Neural progenitor cell (in vitro differentiated cells): ENCODE measurements at places on chromosomes 12 and 14. TPM values are rescaled to one million over a fixed set of nuclear protein-coding genes. Genes with fewer than 3 reads are reported as not detected.

GRCh38 chr12:25151476-25151875, 43.5 kb downstream of the DNAI7 start:
- no peaks in the 10 kb centered on the region for H3K4me1 ChIP-seq
- H3K4me3 ChIP-seq = no peak overlapping the region
- peak; percentile 4 for DNase-seq
- no peaks in the 10 kb centered on the region for H3K27me3 ChIP-seq
- H3K36me3 ChIP-seq = no peaks in the 10 kb centered on the region

- DNase-seq = no peak
- no peaks in the 10 kb centered on the region for H3K36me3 ChIP-seq
- H3K27me3 ChIP-seq = peaks cover 28% of the 10 kb centered on the region
Observed at GRCh38 chr12:85036733-85037132, 582 bp downstream of the LRRIQ1 start.

The KRT85 gene
- total RNA-seq = not detected in 2 replicates

The TAS2R9 gene
- not detected in 2 replicates for total RNA-seq

The DHRS2 gene
- total RNA-seq = 0.59 and 2.8 TPM in 2 replicates

DNA sequence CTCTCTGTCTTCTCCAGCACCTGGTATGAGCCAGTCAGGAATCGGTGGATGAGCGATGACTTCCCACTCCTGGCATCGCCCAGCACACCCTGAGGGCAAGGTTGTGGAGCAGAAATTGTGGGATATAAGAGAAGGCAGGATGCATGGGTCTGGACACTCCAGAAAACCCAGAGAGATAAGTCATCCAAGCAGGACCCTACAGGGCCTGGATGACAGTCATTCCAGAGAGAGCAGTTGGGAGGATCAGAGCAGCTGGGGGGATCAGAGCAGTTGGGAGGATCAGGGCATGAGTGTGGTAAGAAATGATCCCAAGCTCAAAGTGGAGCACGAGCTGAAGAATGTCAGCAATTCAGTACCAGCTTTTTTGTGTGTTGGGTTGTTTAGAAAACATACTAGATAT, 4.0 kb downstream of the AGAP2 start:
- H3K36me3 ChIP-seq = no peaks in the 10 kb centered on the region
- peaks cover 100% of the 10 kb centered on the region for H3K27me3 ChIP-seq
- peaks cover 16% of the 10 kb centered on the region for H3K4me1 ChIP-seq
- H3K27ac ChIP-seq = no peak overlapping the region
- no peak for DNase-seq
- H3K4me3 ChIP-seq = no peak overlapping the region

The MSI1 gene
- total RNA-seq = 40.2 and 48.6 TPM in 2 replicates

DNA sequence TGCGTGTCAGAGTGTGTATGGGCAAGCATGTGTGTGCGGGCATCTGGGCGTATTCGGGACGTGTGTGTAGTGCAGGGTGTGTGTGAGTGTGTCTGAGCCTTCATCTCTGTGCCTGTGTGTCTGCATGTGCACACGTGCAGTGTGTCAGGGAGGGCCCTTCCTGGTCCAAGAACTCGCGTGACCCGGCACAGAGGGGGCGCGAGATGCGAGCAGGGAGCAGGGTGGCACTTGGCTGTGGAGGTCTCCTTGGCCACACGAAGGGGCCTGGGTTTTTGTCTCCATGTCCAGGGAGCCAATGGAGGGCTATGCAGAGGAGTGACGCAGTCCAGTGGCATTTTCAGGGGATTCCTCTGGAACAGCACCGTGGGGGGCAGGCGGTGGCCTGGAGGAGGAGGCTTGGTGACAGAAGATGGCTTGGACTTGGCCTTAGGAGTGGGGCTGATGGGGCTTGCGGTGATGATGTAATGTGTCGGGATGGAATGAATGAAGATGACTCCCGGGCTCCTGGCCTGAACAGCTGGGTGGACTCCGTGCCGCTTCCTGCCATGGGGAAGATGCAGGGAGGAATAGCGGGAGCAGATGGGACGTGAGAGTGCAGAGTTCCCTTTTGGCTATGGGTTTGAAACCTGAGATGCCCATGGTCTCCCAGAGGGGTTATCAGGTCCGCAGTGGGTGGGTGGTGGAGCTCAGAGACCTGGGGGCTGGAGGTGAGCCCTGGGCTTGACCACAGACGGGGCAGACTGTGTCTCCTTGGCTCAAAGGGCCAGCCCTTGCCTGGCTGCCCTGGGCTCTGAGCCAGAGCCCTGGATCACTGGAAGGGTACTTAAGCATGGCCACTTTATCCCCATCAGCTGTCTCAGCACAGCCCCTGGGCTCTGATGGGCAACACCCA, 208.3 kb downstream of the PHETA1 start:
- DNase-seq = no peak
- H3K4me1 ChIP-seq = no peaks in the 10 kb centered on the region
- H3K36me3 ChIP-seq = no peaks in the 10 kb centered on the region
- no peak overlapping the region for H3K4me3 ChIP-seq
- no peaks in the 10 kb centered on the region for H3K27me3 ChIP-seq
- no peak overlapping the region for H3K27ac ChIP-seq

The SERPINA10 gene
- total RNA-seq = not detected in 2 replicates

DNA sequence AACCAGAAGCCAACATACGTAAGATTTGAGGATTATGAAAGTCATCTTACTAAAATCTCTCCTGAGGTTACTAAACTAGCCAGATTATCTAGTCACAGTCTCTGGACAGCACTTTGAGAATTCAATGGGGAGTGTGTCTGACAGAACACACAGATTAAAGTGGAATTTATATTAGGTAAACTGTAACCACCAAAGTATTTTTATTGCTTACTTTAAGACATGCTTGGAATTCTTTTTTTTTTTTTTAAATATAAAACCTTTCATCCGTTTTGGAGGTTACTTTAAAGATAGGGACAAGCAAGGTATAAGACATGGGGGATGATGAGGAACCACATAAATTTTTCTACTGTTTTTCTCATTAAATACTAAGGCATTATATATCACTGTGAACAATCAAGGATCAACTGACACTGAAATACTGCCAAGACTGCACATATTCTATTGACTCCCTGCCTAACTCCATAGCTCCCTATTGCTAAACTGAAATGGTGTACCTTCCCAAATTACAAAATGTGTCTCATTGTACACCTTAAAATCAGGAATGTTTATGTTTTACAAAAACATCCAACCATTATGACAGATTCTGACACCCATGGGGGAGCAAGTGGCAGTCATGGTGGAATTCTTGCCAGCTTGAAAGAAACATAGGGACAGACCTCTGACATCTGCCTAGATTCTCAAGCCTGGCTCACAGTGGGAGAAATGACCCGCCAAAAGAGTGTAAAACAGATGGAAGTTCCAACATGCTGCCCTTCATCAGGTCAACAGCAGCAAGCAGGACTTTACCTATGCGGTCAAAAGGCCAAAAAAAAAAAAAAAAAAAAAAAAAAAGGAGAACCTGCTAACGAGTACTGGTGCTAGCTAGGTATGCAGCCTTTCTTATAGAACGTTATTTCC, 239.3 kb downstream of the MED13L start:
- no peak overlapping the region for H3K4me3 ChIP-seq
- H3K27ac ChIP-seq = no peak overlapping the region
- H3K27me3 ChIP-seq = no peaks in the 10 kb centered on the region
- no peaks in the 10 kb centered on the region for H3K4me1 ChIP-seq
- DNase-seq = no peak

DNA sequence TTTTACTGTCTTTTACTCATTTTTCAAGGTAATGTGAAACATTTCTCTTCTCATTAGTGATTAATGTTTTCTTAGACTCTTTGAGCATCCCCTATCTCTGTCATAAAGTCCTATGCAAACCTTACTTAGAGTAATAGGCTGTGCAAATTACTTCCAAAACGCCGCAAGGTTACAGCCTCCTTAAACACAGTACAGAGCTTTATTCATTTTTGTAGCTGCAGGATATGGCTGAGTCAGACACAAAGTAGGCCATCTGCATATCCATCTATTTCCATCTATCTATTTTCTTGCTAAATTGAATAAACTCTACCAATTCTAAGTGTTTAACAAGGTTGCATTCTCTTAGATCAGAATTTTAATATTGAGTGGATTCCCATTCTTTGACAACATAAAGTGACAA, 335.6 kb upstream of the SLC16A7 start:
- H3K36me3 ChIP-seq = no peaks in the 10 kb centered on the region
- no peak for DNase-seq
- no peaks in the 10 kb centered on the region for H3K4me1 ChIP-seq
- H3K27ac ChIP-seq = no peak overlapping the region
- no peak overlapping the region for H3K4me3 ChIP-seq

DNA sequence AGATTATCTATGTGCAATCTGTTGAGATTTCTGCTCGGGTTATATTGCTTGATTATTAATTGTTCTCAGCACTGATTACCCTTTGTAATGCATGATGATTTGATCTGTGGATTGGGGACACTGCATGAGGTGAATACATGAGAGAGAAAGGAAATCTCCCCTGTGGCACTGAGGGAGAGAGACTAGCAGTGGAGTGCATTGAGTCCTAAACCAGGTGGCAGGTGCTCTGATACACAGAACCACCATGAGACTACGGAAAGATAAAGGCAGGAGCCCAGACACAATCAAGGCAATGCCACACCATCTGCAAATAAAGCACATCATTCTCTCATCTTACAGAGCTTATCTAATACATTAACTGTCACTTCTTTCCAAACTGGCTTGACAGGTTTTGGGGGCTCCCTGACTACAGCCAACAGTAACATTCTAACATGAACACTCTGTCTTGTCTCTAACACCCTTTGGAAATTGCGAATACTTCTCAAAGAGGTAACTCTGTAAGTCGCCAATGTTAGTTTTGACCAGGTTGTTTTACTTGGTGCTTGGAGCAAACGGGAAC, 37.6 kb upstream of the TSPAN8 start:
- no peak for DNase-seq
- no peak overlapping the region for H3K4me3 ChIP-seq
- H3K27me3 ChIP-seq = no peaks in the 10 kb centered on the region
- H3K4me1 ChIP-seq = peaks cover 42% of the 10 kb centered on the region

GRCh38 chr12:100753837-100754236, 40.7 kb upstream of the ANO4 start:
- no peak overlapping the region for H3K27ac ChIP-seq
- DNase-seq = no peak
- H3K4me3 ChIP-seq = no peak overlapping the region
- H3K27me3 ChIP-seq = no peaks in the 10 kb centered on the region
- no peaks in the 10 kb centered on the region for H3K36me3 ChIP-seq

GRCh38 chr14:64732536-64733120, 28.4 kb downstream of the PLEKHG3 start:
- H3K4me3 ChIP-seq = no peak overlapping the region
- DNase-seq = no peak
- H3K4me1 ChIP-seq = peaks cover 20% of the 10 kb centered on the region
- H3K27me3 ChIP-seq = no peaks in the 10 kb centered on the region

The KLRD1 gene
- total RNA-seq = 0.06 TPM in 2 replicates

The PTGER2 gene
- total RNA-seq = not detected in 2 replicates

DNA sequence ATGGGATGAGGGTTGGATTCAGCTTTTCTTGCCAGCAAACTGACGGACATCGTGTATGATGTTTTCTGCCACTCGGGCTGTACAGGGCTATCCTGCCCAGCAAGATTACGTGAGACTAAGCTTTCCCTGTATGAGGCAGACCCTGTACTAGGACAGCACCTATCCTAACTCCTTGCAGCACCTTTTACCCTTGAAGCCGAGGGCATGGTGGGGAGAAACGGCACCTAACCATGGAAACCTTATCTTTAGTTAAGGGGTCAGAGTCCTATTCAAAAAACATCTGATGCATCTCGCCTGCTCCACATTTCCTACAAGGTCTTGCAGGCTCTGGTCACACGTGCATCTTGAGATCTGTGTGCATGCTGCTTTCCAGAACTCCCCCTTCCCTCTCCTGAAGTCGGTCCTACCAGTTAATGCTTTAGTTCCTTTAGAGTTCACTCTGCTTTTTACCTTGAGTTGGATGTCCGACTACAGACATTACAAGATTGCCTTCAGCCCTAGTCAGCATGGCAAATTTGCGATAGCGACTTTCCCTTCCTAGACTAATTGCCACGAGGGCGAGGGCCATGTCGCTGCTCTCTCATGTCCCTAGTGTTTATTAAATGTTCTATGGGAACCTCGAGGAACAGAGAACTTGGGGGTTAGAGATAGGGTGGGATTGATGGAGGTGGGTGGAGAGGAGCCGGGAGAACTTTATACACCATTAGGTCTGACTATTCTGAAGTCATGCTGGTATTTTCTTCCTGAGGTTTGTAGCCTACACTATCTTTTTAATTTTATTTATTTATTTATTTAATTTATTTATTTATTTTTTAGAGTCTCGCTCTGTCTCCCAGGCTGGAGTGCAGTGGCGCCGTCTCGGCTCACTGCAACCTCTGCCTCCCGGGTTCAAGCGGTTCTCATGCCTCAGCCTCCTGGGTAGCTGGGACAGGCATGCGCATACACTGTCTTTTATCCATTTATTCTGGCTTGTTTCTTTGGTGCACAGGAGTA, 6.6 kb downstream of the RAN start:
- H3K36me3 ChIP-seq = peaks cover 29% of the 10 kb centered on the region
- peaks cover 14% of the 10 kb centered on the region for H3K4me1 ChIP-seq
- peak overlapping the region; percentile 21 for H3K27ac ChIP-seq
- H3K4me3 ChIP-seq = no peak overlapping the region
- no peak for DNase-seq
- H3K27me3 ChIP-seq = no peaks in the 10 kb centered on the region

The TEX52 gene
- not detected in 2 replicates for total RNA-seq

- no peak overlapping the region for H3K4me3 ChIP-seq
- H3K4me1 ChIP-seq = peaks cover 32% of the 10 kb centered on the region
- no peaks in the 10 kb centered on the region for H3K36me3 ChIP-seq
Observed at GRCh38 chr12:104748356-104748755, 209.7 kb downstream of the SLC41A2 start.

The DLGAP5 gene
- 191 and 313 TPM in 2 replicates for total RNA-seq

DNA sequence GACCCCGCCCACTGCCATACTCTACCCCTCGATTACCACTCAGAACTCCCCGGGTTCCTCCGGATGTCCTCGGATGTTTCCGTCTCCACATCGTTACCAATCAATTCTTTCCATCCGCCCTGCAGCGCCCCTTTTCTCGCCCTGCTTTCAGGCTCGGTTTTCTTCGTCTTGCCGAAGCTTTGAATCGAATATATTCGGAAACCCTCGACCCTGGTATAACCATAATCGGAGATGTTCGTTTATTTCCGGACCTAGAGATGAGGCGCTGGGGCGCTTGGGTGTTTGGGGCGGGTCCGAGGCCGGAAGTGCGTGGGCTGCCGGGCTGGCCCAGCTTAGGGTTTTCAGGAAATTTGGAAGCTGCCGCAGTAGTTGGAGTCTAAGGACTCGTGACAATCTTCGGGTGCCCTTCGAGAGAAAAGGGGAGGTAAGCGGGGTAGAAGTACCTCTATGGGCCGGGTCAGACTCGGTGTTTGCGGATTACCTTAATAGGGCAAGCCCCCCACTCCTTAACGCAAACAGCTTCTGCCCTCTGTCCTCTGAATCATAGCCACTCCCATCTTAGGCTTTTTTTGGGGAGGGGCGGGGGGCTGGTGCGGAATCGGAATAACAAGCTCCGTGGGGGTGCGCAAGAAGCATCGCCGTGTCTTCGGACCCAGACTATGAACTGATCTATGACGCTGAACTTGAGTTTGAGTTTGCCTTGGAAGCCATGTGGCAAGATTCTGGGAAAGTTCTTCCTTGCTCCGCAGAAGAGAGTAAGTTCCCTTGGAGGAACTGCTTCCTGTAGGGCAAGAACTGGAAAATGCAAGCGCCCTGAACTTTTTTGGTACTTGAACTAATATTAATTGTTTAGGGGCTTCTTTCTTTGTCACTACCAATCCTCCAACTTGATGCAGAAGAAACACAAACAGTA, at the start of gene C14orf119:
TSS of gene C14orf119 (plus strand) at position 310 of the 913 bp plus-strand sequence. CDS start 2,154 bp downstream, outside the sequence.
- H3K27me3 ChIP-seq = no peaks in the 10 kb centered on the region
- H3K27ac ChIP-seq = peak within 1 kb of the TSS; percentile 94
- H3K4me1 ChIP-seq = peaks cover 14% of the 10 kb centered on the region
- H3K4me3 ChIP-seq = peak within 1 kb of the TSS; percentile 92

- no peak overlapping the region for H3K27ac ChIP-seq
- peaks cover 15% of the 10 kb centered on the region for H3K4me1 ChIP-seq
- no peak overlapping the region for H3K4me3 ChIP-seq
- H3K27me3 ChIP-seq = no peaks in the 10 kb centered on the region
- peak; percentile 61 for DNase-seq
Observed at GRCh38 chr12:69534389-69534822, 50.9 kb upstream of the CCT2 start.
